ENCODE measurements at places on chromosomes 3 and 15.

DNA sequence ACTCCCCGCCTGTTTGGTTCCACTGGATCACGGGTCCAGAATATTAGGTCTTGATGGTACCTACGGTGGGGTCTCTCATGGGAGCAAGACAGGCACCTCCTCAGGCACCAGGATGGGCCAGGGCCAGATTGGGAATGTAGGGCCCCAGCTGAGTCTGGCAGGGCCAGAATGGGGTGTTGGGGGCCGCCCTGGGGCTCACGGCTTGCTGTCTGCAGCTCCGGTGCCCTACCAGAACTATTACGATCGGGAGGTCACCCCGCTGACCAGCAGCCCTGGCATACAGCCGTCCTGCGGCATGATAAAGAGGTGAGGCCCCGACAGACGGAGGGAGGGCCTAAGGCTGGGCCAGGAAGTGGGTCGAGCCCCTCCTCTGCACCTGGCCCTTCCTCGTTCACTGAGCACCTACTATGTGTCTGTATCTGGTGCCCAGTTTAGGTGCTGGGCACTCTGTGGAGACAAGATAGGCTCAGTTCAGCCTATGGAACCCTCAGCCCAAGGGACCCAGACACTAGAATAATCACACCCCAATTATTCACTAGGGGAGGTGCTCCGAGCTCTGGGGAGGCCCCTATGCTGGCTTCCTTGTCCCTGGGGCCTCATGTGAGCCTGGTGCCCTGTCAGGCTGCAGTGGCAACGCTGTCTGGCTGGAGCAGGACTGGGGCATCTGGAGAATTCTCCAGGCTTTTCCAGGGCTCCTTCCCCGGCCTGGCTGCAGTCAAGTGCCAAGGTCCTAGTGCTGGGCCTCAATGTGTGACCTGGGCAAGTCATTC, 37.9 kb downstream of the PSTPIP1 start:
- DNase-seq: no peak

GRCh38 chr3:107921038-107921437, 169.8 kb downstream of the CD47 start:
- DNase-seq: no peak

GRCh38 chr3:172224560-172225214, 185.3 kb downstream of the FNDC3B start:
- DNase-seq: no peak

- DNase-seq: no peak
Observed at GRCh38 chr15:58058729-58059128, 6.8 kb downstream of the ALDH1A2 start.

- DNase-seq: no peak
Observed at GRCh38 chr3:32180141-32180784, 58.2 kb upstream of the CMTM8 start.

DNA sequence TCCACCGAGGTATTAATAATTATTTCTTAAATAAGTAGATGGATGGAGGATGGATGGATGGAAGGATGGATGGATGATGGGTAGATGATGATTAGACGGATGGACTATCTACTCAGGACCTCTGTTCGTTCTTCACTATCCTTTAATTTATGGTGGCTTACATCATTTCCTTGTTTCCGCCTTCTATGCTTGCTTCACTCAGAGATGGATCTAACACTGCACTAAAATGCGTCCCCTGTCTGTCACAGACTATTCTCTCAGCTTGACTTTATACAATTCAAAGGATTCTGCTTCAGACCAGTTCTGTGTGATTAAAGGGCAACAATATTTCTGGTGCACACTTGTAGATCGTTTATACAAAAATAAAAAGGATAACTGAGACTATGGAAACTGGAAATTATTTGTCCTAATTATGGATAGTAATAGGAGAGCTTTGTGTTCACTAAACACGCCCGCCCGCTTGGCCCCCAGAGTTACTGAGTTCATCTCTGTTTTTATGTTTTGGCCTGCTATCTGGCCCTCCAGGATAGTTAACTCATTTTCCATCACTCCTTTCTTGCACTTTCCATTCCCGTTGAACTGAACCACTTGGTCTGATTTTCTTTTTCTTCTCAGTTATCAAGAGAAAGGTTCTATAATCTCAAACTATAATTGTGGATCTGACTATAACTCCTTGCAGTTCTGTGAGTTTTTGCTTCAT, 41.4 kb upstream of the CA12 start:
- no peak for DNase-seq

GRCh38 chr3:98777286-98777685, 14.1 kb downstream of the ST3GAL6 start:
- no peak for DNase-seq

DNA sequence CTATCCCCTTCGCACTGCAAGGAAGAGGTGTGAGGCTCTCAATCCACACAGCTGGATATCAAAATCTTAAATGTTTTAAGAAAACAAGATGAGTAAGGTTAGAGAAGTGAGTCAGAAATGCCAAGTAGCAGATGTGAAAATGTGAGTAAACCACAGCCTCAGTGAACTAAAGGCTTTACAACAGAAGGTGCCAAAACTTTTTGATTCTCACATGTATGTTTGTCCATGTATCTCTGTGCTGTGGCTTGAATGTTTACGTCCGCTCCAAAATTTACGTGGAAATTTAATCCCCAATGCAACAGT, 126.8 kb upstream of the PFN2 start:
- DNase-seq: no peak

DNA sequence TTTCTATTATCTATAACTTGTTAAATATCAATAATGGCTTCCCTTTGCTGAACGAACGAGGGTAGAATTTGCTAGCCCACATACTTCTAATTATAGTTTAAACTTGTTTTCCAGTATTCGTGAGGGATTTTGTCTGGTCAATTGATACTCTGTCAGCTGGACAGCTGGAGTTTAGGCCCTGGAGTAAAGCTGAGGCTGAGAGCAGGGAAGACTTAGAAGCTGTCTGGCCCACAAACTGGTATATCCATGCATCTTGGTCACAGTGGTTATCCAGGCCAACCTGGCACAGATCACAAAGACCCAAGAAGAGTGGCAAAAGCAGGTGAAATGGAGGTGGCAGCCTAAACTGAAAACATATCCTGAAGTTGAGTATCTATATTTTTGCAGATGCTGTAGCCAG, 19.3 kb downstream of the ARHGAP31 start:
- no peak for DNase-seq

GRCh38 chr3:2650746-2651145, 459.4 kb downstream of the IL5RA start:
- no peak for DNase-seq

GRCh38 chr3:17213102-17213501, 328.3 kb downstream of the PLCL2 start:
- no peak for DNase-seq

DNA sequence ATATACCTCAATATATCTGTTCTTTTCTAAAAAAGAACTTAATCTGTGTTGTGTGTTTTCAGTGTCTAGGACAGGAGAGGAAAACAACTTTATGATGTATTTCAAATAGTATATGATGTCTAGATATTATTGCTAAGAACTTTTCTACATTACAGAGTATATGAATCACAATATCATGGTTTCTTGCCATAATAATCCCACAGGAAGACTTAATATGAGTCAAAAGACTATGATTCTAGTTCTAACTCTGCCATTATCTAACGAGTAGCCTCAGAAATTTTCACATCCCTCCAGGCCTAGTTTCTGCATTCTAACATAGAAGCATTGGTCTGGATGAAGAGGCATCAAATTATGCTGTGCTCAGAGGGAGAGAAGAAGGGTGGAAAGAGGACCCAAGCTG, 107.7 kb upstream of the SPRED1 start:
- DNase-seq: no peak

- DNase-seq: no peak
Observed at GRCh38 chr3:69787436-69788168, 48.3 kb downstream of the MITF start.

GRCh38 chr15:100190675-100191074, 151.1 kb downstream of the ADAMTS17 start:
- no peak for DNase-seq

All from stimulated activated CD4-positive, alpha-beta T cell treated with anti-CD3 and anti-CD28 coated beads, Interleukin-12 subunit alpha, Interleukin-12 subunit beta, amount 100 ng/mL, for 48 hours (primary cell).